ENCODE measurements at places on chromosomes 12 and 14.

- DNase-seq = no peak
Measured at GRCh38 chr14:56580221-56580711, 668 bp downstream of the TMEM260 start.

- DNase-seq = no peak
Measured at GRCh38 chr12:101931498-101932326, 54.3 kb downstream of the DRAM1 start.

DNA sequence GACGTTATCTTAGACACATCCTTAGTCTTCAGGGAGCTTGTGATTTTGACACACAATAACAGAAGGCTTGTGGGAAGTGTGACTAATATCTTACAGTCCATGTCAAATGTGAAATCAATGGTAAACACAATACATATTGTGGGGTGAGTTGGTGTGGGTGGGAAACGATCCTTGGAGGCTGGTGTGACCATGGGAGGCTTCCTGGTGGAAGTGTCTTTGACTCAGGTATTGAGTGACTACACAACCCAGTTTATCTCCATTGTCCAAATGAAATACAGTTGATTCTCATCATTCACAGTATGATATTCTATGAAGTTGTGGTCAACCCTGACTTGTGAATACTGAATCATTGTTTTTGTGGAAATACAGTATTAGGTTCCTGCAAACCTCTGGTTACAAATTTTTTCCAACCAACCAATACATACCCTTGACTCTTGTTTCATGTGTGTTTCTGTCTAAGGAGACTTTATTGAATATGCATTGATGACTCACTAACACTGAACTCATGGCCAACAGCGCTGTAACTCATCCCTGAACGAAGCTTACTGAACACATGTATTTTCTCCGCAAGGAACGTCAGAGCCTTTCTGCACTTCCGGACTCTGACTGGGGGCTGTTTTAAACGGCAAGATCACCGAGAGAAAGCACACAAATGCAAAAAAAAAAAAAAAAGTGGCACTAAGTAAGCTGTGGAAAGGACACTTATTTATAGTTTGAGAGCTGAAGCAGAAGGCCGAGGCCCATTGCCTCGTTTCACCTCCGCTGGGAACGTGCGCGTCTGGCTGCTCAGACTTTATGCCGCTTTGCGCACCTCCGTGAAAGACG is 59.0 kb downstream of the CLMN start:
- no peak for DNase-seq

DNA sequence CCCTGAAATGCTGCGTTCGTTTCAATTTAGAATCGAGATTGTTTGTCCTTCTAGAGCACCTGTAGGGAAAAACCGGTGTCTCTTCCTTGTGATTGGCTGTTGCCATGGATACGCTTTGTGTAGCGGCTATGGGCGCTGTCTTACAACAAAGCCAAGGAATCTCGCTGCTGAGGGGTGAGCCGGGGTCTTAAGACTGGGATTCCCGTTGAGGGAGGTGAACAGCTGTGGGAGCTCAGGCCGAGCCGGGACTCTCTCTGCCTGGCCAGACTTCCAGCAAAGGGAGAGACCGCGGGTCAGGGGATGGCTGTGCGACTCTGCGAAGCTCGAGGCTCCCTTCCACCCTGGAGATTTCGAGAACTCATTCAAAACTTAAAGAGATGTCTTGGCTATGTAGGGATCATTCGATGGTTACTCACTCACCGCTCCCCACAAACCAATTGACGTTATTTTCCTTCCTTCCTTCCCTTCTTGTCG is at the start of the genes LRRIQ1 and TSPAN19:
Gene LRRIQ1 (plus strand): TSS at position 118 of the 474 bp plus-strand sequence. CDS start 1,826 bp downstream, outside the sequence.
Gene TSPAN19 (minus strand): TSS at position 44 of the 474 bp plus-strand sequence. CDS start 6,331 bp downstream, outside the sequence.
- peak; percentile 48 for DNase-seq

DNA sequence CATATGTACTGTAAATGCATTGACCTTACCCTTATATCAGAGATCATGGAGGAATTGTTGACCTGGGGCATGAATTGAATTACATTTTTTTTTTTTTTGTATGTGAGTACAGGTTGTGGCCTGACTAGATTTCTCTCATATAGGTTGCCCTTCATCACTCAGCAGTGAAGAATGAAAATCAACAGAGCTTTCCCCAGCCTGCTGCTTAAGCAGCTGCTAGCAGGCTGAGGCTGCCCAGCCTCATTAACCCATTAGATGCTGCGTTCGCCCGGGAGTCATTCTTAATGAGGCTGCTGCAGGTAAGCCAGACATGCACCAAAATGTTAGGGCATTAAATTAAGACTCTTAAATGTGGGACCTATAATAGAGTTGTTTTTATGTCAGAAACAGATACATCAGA is 236.0 kb downstream of the ETNK1 start:
- DNase-seq = no peak

- DNase-seq = no peak
Measured at GRCh38 chr12:57514720-57515407, 5.5 kb downstream of the DDIT3 start.

DNA sequence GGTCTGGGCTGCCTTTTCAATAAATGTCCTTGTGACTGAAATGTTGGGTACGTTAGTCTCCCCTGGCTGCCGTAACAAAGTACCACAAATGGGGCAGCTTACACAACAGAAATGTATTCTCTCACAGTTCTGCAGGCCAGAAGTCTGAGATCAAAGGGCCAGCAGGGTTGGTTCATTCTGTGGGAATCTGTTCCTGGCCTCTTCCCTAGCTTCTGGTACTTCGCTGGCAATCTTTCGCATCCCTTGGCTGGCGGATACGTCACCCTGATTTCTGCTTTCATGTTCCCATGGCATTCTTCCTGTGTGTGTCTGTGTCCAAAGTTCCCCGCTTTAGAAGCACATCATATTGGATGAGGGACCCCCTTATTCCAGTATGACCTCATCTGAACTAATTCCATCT is 95.8 kb upstream of the NCOR2 start:
- no peak for DNase-seq

- no peak for DNase-seq
Measured at GRCh38 chr12:48187916-48188695, 4.7 kb downstream of the CCDC184 start.

DNA sequence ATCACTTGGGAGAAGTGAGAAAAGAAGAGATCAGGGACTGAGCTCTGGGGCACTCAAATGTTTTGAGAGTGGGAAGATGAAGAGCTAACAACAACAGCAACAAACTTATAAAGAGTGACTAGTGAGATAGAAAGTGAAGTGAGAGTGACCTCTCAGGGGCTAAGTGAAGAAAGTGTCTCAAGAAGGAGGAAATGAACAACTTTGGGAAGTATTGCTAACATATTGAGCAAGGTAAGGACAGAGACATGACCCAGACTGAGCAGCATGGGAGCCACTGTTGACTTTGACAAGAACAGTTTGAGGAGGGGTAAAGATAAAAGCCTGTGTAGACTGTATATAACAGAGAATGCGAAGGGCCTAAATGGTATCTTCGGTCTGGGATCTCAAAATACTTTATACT is 155.1 kb upstream of the BTG1 start:
- DNase-seq = no peak

Data from left lobe of liver (tissue), 2 donors.